ENCODE measurements at places on chromosomes 6 and 20.

DNA sequence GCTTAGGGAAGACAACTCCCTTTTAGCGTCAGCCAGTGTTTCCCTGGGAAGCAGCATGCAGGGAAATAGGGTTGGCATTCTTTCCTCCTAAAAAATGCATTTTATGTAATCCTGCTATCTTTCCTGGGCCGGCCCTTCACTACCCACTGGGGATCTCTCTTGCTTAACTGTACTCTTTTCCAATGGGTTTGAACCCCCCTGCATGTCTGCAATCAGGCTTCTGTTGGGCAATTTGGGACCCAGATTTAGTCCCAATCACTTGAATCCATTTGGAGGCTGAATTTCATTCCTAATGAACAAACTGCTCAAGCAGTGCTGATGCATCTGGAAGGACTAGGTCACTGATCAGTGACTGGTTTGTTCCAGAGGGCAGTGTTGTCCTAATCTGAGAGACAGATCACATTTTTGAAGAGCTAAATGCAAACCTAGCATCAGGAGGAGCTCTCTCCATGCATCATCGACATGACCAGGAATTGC is 152.0 kb downstream of the TSHZ2 start:
- DNase-seq: no peak

- no peak for DNase-seq
These were observed 167.1 kb downstream of the PHF3 start for GRCh38 chr6:63802606-63803206.

DNA sequence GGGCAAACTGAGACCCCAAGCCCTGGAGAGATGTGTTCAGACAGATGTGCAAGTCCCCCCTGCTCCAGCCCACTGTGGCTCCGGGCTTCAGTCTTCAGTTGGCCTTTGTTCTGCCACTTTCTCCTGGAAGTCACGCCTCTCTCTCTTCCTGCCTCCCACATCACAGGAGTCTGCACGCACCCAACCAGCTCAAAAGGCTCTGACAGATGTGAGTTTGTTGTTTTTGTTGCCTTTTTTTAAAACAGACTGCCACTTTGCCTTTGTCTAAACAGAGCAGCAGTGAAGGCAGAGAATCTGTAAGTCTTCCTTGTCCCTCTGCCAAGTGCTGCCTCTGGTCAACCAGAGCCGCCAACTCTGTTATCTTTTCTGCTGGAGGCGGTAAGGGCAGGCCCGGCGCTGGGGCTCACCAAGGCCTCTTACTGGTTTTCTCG is 149.7 kb downstream of the TFAP2C start:
- DNase-seq: no peak

- no peak for DNase-seq
These were observed 496.7 kb downstream of the UTRN start for GRCh38 chr6:144781836-144782235.

DNA sequence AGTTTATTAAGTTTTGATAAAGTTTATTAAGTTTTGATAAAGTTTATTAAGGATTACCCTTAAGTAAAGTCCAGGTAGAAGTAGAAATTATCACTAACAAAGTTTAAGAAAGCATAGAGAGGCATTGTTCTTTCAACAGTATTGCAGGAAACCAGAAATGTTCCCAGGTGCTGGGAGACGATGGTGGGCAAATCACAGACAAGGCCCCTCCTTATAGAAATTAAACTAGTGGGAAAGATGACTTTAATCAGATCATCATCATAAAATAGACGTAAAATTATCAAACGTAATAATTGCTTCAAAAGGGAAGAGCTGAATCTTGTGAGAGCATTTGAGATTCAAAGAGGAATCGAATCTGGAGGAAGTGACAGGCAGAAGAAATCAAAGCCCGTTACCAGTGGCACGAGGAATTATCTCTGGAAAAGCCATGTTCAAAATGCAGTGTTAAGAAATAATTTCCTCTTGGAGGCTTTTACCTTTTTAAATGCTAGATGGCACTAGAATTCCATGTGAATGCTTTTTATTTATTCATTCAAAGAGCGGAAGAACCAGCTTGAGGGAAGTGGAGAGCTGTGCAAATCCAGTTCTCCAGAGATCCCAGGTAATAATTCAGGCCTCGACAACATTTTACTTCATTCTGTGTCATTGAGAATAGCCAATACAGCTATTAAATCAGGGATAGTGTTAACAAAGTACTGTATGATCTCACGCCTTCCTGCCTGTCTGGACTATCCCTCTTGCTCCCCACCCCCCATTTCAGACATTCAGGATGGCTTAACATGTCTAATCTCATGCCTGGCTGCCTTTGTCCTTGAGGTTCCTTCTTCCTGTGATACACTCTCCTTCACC is 1.0 kb upstream of the APMAP start:
- peak; percentile 4 for DNase-seq

DNA sequence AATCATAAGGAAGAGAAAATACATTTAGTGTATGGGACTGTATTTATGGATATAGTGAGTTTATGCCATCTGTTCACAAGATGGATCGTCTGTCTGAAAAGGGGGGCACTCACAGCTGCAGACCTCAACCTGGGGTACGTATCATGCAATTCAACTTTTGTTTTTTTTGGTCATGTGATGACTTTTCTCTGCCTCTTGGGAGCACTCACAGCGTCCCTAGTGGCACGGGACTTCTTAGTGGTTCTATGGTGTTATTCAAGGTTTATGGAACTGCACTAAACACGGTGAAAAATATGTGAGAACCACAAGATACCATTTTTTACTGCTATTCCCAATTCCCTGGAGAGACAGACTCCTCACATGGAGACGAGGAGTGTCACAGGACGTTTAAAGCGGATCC is 60.4 kb upstream of the MPC1 start:
- no peak for DNase-seq

GRCh38 chr6:32603888-32604287 is 14.2 kb upstream of the HLA-DRB1 start:
- no peak for DNase-seq

DNA sequence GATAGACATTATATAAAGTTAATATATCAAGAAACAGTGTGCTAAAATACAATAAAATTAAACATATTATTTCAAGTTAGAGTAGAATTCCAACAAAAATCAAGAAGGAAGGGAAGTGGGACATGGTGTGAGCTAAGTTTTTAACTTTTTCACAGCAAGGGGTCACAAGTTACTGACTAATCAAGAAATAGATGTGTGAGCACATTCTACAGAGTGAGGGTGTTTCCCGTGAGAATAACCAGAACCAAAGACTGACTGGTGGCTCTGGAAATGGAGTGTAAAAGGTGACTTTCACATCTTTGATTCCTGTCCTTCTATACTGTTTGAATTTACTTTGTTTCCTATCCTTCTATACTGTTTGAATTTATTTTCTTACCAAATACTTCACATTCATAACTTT is 206.6 kb downstream of the TASP1 start:
- no peak for DNase-seq

GRCh38 chr6:30763618-30764489 is 19.5 kb upstream of the IER3 start:
- DNase-seq: no peak

DNA sequence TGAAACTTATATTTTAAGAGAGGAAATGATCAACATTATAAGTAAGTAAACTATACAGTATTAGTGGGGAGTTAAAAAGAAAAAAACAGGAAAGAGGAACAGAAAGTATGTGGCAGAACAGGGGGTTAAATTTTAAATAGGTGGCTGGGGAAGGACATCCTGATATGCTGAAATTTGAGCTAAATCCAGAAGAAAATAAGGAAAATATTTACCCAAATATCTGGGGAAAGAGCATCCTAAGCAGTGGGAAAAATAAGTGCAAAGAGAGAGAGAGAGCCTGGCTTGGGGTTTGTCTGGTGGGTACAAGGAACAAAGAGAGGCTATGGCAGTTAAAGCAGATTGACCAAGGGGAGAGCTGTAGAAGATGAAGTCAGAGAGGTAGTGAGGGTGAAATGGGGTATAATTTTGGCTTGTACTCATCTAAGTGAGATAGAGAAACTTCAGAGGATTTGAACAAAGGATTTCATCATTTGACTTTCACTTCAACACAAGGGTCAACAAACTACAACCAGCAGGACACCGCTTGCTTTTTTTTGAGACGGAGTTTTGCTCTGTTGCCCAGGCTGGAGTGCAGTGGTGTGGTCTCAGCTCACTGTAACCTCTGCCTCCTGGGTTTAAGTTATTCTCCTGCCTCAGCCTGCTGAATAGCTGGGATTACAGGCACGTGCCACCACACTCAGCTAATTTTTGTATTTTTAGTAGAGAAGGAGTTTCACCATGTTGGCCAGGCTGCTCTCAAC is 328.4 kb upstream of the CNR1 start:
- DNase-seq: no peak

- no peak for DNase-seq
These were observed 197.5 kb upstream of the CEP162 start for GRCh38 chr6:84424956-84425355.

DNA sequence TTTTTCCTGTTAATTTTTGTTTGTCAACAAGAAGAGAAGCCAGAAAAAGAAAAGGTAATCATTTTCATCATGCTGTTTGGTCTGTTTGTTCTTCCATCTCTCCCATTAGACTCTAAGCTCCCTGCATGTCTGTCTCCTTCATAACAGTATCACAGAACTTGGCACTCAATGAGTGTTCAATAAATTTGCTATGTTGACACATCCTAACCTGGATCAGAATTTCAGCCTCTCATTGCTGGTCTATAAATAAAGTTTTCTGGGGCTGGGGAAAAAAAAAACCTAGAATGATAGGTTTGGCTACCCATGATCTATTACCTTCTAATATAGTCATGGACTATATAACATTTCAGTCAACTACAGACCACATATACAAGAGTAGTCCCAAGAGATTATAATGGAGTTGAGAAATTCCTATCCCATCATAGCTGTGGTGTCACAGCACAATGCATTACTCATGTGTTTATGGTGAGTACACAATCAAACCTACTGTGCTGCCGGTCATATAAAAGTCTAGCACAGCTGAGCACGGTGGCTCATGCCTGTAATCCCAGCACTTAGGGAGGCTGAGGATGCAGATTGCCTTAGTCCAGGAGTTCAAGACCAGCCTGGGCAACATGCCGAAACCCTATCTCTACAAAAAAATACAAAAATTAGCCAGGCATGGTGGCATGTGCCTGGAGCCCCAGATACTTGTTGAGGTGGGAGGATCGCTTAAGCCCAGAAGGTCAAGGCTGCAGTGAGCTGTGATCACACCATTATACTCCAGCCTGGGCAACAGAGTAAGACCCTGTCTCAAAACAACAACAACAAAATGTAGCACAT is 5.9 kb downstream of the NUDT3 start:
- peak; percentile 34 for DNase-seq

DNA sequence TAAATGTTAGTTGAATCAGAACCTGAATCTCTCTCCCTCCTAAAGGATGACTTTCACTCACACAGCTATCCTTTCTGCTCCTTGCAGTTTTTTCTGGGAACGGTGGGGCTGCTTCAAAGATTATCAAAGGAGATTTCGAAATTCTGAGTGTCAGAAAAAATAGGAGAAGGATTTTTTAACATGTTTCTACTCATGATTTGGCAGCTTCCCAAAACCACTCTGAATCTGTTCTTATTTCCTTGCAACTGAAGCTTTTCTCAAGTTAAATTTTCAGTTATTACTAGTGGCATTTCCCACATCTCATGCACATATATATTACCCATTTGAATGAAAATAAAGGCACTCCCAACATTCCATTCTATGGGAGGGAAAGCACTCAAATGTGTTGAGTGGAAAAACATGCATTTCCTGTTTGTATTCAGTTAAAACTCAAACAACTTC is 123.6 kb downstream of the LCA5 start:
- DNase-seq: no peak

- no peak for DNase-seq
These were observed 85.8 kb upstream of the TOP1 start for GRCh38 chr20:40942775-40943174.

DNA sequence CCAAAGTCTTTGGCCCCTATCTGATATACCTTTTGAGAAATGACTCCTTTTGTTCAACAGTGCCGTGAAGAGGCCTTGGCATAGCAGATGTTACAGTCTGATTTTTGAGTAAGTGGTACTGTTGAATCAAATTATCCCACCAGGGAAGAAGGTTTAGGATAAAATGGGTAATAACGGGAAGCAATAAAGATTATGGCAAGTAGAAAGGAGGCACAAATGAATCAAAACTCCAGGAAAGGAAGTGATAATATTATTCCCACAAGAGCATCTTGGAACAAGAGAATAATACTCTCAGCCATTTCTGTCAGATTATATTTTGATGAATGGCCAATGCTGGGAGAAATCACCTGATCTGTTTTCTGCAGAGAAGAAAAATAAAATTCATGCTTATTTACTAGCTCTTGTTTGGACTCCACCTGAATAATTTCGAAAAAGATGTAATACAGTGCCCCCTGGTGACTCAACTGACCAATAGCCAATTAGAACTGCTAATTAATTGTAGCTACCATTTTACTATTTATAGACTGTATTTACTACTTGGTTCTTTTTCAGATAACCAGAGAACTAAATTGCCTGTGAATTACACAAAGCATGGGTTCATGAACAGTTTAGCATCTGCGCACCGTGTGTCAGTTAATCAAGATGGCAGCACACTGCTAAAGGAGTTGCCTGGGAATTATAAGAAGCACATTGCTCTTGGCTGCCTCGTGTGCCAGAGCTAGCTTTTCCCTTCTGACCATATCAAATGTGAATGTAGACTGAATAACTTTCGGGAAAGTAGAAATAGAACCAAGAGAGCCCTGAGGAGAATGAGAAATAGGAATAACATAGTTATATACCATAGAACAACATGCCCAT is 78.5 kb upstream of the TRDN start:
- no peak for DNase-seq

DNA sequence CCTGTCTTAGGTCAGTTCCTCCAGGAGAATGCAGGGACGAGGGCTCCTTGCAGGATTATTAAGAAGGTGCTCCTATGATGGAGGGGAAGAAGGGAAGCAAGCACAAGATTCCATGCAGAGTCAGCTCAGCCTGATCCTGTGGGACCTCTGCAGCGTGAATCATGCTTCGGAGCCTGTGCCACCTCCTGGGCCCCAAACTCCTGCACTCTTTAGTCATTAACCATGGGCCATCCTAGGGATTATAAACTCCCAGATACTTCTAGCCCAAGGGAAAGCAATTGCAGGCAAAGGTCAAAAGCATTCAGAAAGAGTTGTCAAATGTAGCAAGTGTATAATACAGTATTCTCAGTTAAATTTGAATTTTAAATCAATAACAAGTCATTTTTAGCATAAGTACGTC is 208.7 kb upstream of the PMEPA1 start:
- no peak for DNase-seq

DNA sequence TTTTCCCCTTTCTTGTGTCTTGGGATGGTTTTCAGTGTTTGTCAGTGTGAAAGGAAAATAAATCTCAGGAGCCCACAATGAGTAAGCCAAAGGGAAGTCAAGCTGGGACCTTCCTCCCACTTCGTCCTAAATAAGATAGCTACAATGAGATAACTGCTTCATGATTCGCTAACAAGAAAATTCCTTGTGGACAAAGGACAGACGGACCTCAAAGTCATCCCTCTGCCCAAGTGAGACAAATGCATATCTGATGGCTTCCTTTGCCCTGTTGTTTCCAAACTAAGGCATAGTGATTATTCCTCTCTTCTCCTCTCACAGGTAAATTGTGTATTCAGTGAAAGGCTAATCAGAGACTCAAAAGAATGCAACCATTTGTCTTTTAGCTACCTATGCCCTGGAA is 26.1 kb upstream of the ADTRP start:
- no peak for DNase-seq
